ENCODE measurements at places on chromosomes 4 and X. TPM values are rescaled to one million over a fixed set of nuclear protein-coding genes. Genes with fewer than 3 reads are reported as not detected.

Gene UCP1
- 1.0 TPM for total RNA-seq

Gene RASSF6
- not detected for total RNA-seq

Gene HSFX2
- total RNA-seq, result 0.52 TPM

Gene ADAM29
- total RNA-seq, result not detected

Gene SPON2
- 29.2 TPM for total RNA-seq
